ENCODE measurements at places on chromosomes 5 and 9. TPM values are rescaled to one million over a fixed set of nuclear protein-coding genes. Genes with fewer than 3 reads are reported as not detected.

The GAPT gene
- not detected for total RNA-seq

The FLT4 gene
- total RNA-seq, result 93.0 TPM

The PCDHGB4 gene
- total RNA-seq, result 15.2 TPM

The NEURL1B gene
- total RNA-seq, result 0.65 TPM

The PFN3 gene
- total RNA-seq, result not detected

The LOX gene
- 41.8 TPM for total RNA-seq

The CCDC127 gene
- total RNA-seq, result 3.6 TPM

The ZNG1C gene
- 17.0 TPM for total RNA-seq

The ZFP2 gene
- total RNA-seq, result 0.33 TPM

The RLN1 gene
- total RNA-seq, result not detected

The CDC25C gene
- 7.9 TPM for total RNA-seq

The ST8SIA4 gene
- total RNA-seq, result 7.2 TPM

The NPR3 gene
- total RNA-seq, result 1.3 TPM

The OR1B1 gene
- 0.38 TPM for total RNA-seq

The PDCD1LG2 gene
- 7.6 TPM for total RNA-seq

The TMEFF1 gene
- total RNA-seq, result 10.7 TPM

The CARD9 gene
- 0.65 TPM for total RNA-seq

The SLC36A3 gene
- total RNA-seq, result not detected

The N4BP3 gene
- total RNA-seq, result 37.9 TPM

The MOCS2 gene
- 30.4 TPM for total RNA-seq

The ROR2 gene
- total RNA-seq, result not detected

The CKMT2 gene
- total RNA-seq, result not detected

The UBE2R2 gene
- 35.9 TPM for total RNA-seq

The PPP3R2 gene
- not detected for total RNA-seq

The CENPK gene
- 14.0 TPM for total RNA-seq

The TAL2 gene
- total RNA-seq, result not detected

The LAMC3 gene
- under 0.01 TPM for total RNA-seq

The TAS2R1 gene
- not detected for total RNA-seq

The DDX4 gene
- total RNA-seq, result not detected

The PHF24 gene
- total RNA-seq, result not detected

The SMIM33 gene
- total RNA-seq, result not detected

The ECSCR gene
- 359 TPM for total RNA-seq

The SLC44A1 gene
- 29.1 TPM for total RNA-seq

The IL5 gene
- not detected for total RNA-seq

The SPATA31E1 gene
- total RNA-seq, result not detected

The ARHGEF37 gene
- total RNA-seq, result 16.7 TPM

The C8G gene
- total RNA-seq, result 0.76 TPM

The PCBD2 gene
- total RNA-seq, result 6.4 TPM

The APBA1 gene
- 22.5 TPM for total RNA-seq

The BOD1 gene
- total RNA-seq, result 60.8 TPM

The FABP6 gene
- not detected for total RNA-seq

The FST gene
- total RNA-seq, result 1.9 TPM

The PALM2AKAP2 gene
- total RNA-seq, result under 0.01 TPM

The MARCOL gene
- not detected for total RNA-seq

The TERT gene
- not detected for total RNA-seq

The TTC16 gene
- total RNA-seq, result not detected

The EGFLAM gene
- under 0.01 TPM for total RNA-seq

The GRIA1 gene
- total RNA-seq, result 0.33 TPM

The IFNB1 gene
- total RNA-seq, result not detected

The CAMK2A gene
- total RNA-seq, result not detected

The CEL gene
- total RNA-seq, result under 0.01 TPM

The MEIKIN gene
- not detected for total RNA-seq

The MCIDAS gene
- total RNA-seq, result not detected

The CDH9 gene
- total RNA-seq, result not detected

The OLFM1 gene
- 0.98 TPM for total RNA-seq

The SHOC1 gene
- total RNA-seq, result not detected

The PCDHA13 gene
- total RNA-seq, result not detected

The ELOVL7 gene
- not detected for total RNA-seq

The TMEM174 gene
- total RNA-seq, result not detected
